AG20443 (cell line): ENCODE measurements at places on chromosomes 1 and 21.

- no peak for DNase-seq
Measured at GRCh38 chr1:201660931-201661822, 122.2 kb downstream of the NAV1 start.

GRCh38 chr1:33424205-33424604 lies 6.7 kb downstream of the PHC2 start:
- DNase-seq: no peak

DNA sequence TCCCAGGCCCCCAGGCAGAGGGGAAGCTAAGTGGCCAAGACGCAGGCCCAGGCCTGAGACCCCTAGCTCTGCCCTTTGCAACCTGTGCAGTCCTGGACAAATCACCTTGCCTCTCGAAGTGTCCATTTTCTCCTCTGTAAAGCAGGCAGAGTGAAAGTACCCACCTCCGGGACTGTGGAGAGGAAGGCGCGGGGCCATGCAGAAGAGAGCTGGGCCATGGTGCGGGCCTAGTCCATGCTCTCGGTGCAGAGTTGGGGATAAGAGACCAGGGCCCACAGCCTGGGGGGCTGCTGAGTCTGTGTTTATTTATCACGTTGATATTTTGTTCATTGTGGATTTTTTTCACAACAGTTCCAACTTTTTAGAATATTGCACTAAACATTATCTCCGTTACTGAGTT lies 160.2 kb upstream of the VAMP3 start:
- DNase-seq: no peak

GRCh38 chr1:5423109-5423508 lies 569.1 kb downstream of the NPHP4 start:
- DNase-seq: no peak

- DNase-seq: no peak
Measured at GRCh38 chr1:230243583-230244353, 176.7 kb downstream of the GALNT2 start.

DNA sequence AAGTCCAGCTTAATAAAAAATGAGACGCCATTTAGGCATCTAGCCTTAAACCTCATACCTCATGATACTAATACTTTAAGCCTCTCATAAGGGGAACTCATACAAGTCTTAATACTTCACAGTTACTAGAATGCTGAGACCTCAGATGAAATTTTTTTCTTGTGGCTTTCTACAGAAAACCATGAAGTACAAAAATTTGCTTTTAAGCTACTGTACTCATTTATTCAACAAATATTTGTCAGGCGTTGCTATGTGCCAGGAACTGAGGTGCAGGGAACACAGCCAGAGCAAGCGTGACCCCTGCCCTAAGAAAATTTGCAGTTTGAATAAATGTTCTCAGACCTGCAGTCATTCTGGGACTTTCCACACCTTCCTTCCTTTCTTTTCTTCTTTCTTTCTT lies 150.6 kb downstream of the MRPL39 start:
- DNase-seq: no peak

GRCh38 chr21:22791376-22791775 lies 1793.2 kb downstream of the NCAM2 start:
- DNase-seq: no peak
